AG08396 (cell line): ENCODE measurements at places on chromosomes 13 and 19.

- no peak for DNase-seq
Observed at GRCh38 chr13:40662866-40663265, 3.6 kb downstream of the FOXO1 start.

GRCh38 chr13:47705185-47705584 is 295.9 kb downstream of the SUCLA2 start:
- DNase-seq: no peak

DNA sequence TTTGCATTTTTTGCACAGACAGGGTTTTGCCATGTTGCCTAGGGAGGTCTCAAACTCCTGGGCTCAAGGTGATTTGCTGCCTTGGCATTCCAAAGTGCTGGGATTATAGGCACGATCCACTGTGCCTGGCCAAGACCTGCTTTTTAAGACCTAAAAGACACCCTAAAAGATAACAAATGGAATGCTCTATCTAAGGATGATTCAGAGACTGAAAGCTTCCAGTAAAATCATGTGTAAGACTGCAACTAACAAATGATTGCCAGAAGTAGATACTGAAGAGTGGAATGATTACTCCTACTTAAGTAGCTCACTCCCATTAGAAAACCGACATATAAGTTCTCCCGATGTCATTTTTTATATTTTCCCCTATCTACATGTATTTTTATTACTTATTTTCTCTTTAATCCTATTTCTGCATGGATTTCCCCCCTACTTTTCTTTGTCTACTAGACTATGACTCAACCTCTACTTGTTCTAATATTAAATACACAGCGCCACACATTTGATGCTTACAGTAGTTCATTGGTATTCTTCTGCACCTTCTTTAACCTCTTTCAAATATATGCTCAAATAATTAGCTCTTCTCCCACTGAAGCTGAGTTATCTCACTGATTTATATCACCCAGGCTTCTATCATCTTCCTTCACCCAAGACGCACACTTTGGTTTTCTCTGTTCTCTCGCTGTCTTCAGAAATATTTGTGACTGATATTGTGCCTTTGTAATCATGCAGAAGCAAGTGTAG is 32.2 kb upstream of the KLF12 start:
- no peak for DNase-seq

DNA sequence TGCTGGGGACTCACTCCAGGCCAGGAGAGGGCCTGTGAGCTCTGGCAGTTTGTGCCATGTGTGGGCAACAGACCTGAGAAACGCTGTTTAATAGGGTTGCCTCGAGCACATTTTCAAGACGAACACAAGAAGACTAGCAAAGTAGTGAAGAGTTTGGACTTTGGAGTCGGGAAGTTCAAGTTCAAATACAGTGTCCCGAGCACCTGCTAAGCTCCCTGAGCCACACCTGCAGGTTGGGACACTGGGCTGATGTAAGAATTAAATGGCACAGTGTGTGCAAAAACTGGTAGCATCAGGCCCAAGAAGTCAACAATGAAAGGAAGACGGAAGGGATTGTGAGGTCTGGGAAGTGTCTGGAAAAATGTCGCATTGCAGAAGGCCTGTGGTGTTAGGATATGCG is 112.8 kb upstream of the PABPC3 start:
- DNase-seq: no peak

GRCh38 chr19:4061178-4061682 is 5.5 kb downstream of the ZBTB7A start:
- no peak for DNase-seq

DNA sequence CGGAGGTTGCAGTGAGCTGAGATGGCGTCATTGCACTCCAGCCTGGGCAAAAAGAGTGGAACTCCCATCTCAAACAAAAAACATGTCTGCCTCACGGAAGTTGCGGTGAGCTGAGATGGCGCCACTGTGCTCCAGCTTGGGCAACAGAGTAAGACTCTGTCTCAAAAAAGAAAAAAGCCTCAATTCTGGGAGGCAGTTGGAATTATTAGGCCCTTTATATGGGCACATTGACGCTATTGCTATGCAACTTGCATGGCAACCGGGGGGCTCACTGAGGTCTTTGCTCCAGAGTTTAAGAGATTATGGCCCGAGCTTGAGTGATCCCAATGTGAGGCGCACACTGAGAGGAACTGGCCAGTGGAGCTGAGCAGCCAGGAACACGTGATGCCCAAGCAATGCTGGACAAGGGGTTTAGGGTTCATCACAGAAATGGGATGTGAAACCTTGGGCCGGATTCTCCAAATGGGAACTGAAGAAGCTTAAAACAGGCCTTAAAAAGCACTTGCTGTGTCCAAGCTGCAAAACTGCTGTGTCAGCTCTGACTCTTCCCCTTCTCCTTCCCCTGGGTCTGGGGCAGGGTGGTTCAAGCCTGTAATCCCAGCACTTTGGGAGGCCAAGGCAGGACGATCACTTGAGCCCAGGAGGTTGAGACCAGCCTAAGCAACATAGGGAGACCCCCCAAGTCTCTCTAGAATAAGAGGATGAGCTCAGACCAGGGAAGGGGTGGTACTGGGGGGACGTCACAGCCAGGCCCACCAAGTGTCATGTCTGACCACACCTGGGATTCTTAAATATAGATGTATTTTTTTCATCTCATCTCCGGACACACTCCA is 2.5 kb downstream of the FTL start:
- no peak for DNase-seq

DNA sequence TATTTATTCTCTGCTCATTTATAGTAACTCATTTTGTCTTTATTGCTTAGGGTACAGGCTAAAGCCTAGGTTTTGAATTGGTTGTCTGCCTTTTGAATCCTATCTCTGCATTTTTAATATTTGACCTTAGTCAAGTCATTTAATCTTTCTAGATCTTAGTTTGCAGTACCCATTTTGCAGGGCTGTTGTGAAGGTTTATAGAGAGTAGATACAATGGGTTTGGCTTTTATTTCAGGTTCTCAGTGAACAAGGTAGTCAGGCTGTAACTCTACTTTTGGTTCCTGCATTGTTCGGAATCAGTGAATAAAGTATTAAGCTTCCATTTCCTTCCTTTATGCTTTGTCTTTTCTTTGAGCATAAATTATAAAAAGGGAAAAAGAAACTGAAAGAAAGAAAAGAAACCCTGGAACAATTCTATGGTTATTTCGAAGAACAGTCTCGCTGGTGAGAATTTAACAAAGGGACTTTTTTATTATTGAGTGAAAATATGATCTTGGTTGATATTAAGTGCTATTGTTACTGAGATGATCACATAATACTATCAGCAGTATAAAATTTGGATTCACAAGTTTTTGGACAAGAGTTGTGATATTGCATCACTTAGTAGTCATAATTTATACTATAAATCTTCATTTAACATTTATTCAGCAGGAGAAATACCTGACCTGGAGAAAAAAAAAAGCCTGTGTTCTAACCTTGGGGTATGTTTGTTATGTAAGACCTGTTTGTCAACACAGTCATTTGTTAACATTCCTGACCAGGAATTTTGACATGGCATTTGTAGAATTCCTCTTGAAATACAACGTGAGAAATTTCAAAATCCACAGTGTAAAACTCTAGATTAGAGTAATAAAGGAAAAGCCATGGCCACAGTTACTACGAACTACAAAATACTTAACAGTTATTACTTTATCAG is 91.3 kb downstream of the ZMYM2 start:
- no peak for DNase-seq

DNA sequence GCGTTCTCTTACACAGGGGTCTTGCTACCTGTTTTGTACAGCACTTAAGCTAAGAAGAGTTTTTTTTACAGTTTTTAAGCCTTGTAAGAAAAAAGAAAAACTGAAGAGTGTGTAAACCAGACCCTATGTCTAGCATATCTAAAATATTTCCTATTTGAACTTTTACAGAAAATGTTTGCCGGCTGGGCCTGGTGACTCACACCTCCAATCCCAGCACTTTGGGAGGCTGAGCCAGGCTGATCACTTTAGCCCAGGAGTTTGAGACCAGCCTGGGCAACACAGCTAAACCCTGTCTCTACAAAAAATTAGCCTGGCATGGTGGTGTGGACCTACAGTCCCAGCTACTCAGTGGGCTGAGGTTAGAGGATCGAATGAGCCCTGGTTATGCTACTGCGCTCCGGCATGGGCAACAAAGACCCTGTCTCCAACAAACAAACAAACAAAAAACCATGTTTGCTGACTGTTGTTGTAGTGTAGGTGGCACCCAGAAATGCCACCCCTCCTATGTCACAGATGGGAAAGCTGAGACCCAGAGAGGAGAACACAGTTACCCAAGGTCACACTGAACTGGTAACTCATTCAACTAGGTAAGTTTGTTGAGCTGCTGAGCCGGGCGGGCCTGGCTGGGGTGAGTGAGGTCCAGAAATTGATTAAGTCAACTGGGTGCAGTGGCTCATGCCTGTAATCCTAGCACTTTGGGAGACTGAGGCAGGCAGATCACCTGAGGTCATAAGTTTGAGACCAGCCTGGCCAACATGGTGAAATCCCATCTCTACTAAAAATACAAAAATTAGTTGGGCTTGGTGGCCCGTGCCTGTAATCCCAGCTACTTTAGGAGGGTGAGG is 1.9 kb upstream of the VASP start:
- DNase-seq: no peak

GRCh38 chr19:11848200-11848593 is 329 bp upstream of the ZNF439 start:
- no peak for DNase-seq

DNA sequence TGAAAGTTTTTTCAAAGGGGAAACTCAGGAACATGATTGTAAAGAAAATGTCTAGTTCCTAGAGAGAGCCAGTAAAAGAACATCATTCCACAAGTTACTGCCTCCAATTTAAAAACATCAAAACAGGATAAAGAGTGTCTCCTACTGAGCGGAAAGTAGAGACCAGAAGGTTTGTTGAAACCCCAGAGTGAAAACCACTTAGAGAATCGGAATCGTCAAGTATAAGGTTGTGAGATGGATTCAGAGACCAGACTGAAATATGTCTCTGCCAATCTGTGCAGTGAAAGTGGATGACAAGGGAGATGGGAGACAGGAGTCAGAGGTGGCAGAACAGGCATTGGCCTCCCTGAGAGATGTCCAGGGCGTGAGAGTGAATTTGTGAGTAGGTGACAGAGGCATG is 133.4 kb downstream of the GPC6 start:
- no peak for DNase-seq

DNA sequence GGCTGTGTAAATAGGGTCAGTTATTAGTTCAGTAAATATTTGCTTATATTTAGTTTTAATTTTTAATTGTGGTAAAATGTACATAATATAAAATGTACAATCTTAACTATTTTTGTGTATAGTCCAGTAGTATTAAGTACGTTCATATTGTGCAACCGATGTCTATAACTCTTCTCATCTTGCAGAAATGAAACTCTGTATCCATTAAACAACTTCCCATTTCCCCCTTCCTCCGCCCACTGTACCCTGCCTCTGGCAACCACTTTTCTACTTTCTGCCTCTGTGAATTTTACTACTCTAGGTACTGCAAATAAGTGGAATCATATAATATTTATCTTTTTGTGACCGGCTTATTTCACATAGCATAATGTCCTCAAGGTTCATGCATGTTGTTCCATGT is 24.4 kb downstream of the UBAC2 start:
- DNase-seq: no peak

DNA sequence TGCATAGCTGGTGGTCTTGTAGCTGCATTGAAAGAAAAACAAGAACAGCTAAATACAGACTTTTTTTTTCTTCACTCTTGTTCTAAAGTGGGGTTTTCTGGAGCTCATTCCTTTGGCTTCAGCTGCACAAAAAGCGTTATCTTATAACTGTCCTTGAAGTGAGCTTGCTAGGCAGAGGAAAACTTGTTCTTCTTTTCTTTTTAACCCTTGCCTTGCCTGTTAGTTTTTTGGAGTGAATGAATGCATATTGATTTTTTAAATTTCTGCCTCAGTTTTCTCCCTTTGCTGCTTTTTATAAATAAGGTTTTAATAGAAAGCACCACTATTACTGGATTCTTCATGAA is 1.5 kb downstream of the ZNF765 start:
- DNase-seq: no peak

DNA sequence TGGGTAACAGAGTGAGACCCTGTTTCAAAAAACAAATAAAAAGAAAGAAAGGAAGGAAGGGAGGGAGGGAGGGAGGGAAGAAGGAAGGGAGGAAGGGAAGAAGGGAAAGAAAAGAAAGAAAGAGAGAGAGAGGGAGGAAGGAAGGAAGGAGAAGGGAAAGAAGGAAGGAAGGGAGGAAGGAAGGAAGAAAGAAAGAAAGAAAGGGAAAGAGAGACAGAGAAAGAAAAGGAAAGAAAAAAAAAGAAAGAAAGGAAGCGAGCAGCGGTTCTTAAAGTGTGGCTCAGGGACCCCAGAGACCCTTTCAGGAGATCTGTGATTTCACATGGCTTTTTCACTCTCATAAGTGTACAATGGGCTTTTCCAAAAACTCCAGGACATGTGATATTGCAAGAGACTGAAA is 9.9 kb upstream of the CADM4 start:
- no peak for DNase-seq

DNA sequence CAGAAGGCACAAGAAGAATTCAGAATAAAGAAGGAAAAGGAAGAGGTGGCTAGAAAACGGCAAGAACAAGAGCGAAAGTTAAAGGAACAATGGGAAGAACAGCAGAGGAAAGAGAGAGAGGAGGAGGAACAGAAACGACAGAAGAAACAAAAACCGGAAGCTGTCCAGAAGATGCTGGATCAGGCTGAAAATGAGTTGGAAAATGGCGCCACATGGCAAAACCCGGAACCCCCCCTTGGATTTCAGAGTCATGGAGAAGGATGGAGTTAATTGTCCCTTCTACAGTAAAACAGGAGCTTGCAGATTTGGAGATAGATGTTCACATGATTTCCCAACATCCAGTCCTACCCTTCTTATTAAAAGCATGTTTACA is 6.7 kb downstream of the CD209 start:
- DNase-seq: no peak

DNA sequence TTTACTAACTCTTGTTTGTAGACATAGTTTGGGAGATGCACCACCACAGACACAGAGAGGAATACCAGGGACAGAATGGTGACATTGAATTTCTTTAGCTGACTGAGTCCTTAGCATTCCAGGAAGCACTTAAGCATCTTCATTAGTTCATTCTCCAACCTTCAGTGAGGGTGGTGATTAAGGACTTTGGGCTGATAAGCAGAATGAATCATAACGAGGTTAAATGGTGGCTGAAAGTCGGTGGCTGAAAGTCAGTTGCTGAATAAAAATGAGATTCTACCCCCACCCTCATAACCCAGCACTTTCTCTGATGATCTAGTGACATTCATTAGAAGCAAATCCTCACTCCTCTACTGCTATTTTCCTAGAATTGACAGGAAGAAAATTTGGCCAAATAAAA is 10.6 kb downstream of the PCDH8 start:
- DNase-seq: no peak

GRCh38 chr19:28794301-28794700 is 418.6 kb downstream of the UQCRFS1 start:
- DNase-seq: no peak

- no peak for DNase-seq
Observed at GRCh38 chr13:64553411-64554129, 2676.6 kb downstream of the PCDH9 start.

- no peak for DNase-seq
Observed at GRCh38 chr13:74027161-74027779, 106.9 kb downstream of the KLF12 start.

GRCh38 chr19:30428844-30429243 is 56.7 kb downstream of the ZNF536 start:
- DNase-seq: no peak

GRCh38 chr13:98591721-98592361 is 14.9 kb upstream of the STK24 start:
- DNase-seq: no peak
